ENCODE measurements at places on chromosomes 5 and 9. TPM values are rescaled to one million over a fixed set of nuclear protein-coding genes. Genes with fewer than 3 reads are reported as not detected.

DNA sequence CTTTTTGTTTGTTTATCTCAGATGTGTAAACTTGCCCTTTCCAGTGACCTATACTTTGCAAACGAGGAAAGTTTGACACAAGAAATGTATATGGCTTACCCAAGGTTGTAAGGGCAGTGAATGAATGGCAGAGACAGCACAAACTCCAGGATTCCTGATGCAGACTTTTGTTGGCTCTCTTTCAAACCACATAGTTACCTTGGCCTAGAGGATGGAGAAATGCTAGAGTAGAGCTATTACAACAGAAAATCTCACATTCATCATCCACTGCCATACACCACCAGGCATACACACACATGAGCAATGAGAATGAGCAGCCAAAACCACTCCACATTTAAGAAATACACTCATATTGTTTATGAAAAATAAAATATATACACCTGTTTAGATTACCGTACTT is 387.0 kb downstream of the TLR4 start:
- DNase-seq: no peak

- DNase-seq: no peak
Measured at GRCh38 chr9:116422119-116422979, 264.8 kb upstream of the TRIM32 start.

- DNase-seq: peak; percentile 18
Measured at GRCh38 chr5:10355071-10355889, 1.8 kb downstream of the MARCHF6 start.

GRCh38 chr5:179115845-179116524 is 55.8 kb downstream of the ZNF354C start:
- no peak for DNase-seq

GRCh38 chr5:87401626-87402025 is 11.1 kb downstream of the CCNH start:
- no peak for DNase-seq

GRCh38 chr5:108430931-108431608 is 49.2 kb upstream of the FBXL17 start:
- DNase-seq: no peak

DNA sequence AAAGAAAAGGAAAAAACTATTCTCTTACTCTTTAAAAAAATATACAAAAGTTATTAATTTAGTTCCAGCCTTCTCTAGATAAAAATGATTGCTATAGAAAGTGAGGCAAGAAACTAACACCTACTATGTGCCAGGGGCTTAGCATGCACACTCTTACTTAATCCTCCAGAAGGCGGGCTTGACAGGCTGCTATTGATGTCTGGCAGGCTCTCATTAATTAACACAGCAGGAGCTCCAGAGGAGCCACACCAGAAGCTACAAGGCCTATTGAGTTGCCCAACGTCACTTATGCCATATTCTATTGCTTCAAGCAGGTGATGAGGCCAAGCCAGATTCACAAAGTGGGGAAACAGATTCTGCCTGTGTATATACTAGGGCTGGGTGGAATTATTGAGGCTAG is 54.6 kb upstream of the CLINT1 start:
- no peak for DNase-seq

DNA sequence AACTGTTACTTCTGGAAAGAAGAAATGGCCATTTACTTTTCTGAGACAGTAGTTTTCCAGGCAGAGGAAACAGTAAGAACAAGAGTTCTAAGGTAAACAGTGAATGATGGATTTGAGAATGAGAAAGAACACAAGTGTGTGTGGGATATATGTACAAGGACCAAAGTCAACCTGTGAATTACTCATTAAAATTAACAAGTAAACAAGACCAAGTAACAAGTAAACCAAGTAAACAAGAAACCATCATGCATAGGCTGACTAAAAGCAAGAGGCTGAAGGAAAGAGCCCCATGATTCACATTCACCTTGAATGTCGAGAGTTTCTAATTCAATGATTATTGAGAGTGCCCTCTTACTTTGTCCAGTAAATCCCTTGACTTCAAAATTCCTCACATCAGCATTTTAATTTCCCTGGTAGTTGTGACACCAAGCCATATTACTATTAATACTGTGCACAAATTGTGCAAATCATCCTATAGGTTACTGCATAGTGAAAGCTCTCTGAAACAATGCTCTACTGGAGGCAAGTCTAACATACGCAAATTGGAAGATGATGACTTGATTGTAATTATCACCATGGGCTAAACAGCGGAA is 9.8 kb upstream of the MARCOL start:
- DNase-seq: no peak

DNA sequence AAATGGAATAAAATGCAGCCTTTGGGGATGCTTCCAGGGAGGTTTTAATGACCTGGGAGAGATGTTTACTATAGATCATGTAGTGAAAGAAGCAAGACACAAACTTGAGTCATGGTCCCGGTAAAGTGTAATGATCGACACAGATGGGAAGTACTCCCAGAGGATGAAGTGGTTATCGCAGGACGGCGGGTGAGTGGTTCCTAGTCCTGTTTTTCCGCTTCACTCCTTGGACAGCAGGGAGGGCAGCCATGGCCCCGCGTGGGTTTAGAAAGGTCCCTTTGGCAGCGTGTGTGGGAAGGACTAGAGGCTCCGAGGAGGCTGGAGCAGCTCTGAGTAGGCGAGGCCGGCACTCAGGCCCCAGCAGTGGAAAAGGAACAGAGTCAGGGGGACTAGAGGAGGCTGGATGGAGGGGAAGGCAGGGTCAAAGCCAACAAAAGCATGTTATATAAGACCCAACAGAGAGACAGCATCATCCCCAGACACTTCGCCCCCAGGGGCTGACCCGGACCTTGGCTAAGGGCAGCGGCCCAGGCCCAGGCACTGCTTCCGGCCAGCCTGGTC is 49.2 kb upstream of the STXBP1 start:
- peak; percentile 87 for DNase-seq

DNA sequence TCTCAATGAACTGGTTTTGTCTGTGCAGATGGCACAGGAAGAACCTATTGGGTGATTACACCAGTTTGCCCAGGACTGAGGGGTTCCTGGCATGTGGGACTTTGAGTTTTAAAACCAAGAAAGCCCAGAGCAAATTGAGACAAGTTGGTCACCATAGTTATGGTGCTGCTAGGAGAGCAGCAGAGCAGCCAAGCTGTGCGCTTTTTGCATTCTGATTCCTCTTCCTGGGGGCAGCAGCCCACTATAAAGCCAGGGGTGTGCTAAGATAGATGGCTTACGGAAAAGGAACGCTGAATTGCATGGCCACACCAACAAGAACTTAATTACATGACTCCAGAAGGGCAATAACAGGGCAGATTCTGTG is 49.7 kb downstream of the TIMD4 start:
- no peak for DNase-seq

GRCh38 chr5:14267991-14268708 is 125.0 kb downstream of the TRIO start:
- peak; percentile 99 for DNase-seq

GRCh38 chr5:147509710-147510651 is at the start of gene DPYSL3:
Gene DPYSL3, minus strand, starts transcription at chr5:147510068. Its CDS starts 210 bp downstream, at chr5:147509858.
- DNase-seq: peak; percentile 66

GRCh38 chr5:139880416-139881142 is 85.0 kb downstream of the PSD2 start:
- DNase-seq: no peak

- DNase-seq: no peak
Measured at GRCh38 chr9:3299872-3300271, 225.9 kb downstream of the RFX3 start.

DNA sequence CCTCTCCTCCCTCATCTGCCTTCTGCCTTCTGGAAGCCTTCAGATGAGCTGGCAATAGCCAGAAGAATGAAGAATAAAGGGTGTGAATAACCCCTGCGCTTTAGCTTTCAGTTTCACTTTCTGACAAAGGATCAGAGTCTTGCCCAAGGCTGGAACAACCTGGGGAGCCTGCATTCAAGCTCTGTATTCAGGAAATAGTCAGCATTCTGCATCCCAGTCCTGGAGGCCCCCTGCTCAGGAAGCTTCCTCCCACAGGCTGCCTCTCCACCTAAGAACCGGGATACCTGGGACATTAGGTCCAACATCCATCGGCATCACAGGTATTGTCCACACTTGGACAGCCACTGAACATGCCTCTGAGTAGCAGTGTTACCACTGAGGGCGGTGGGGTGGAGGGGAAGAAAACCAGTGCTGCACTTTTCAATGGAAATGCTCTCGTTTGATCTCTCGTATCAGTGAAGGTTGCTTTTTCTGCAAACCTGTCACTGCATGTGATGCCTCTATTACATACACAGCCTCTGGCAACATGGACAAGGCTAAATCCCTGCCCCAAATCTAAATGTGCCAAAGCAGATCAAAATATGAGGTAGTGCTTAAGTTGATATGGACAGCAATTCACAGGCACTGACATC is 39.8 kb upstream of the ACO1 start:
- peak; percentile 19 for DNase-seq

DNA sequence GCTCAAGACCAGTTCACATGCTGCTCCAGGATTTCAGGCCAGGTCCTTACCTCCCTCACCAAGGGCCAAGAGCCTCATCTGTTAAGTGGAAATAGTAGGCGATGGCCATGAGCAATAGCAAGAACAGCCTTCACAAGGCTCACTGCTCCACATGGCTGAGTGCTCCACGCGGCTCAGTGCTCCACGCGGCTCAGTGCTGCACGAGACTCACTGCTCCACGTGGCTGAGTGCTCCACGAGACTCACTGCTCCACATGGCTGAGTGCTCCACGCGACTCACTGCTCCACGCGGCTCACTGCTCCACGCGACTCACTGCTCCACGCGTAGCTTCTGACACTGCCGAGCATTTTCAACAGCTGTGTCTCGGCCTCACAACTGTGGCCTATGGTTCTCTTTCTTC is 36.4 kb upstream of the ADAMTS2 start:
- no peak for DNase-seq

DNA sequence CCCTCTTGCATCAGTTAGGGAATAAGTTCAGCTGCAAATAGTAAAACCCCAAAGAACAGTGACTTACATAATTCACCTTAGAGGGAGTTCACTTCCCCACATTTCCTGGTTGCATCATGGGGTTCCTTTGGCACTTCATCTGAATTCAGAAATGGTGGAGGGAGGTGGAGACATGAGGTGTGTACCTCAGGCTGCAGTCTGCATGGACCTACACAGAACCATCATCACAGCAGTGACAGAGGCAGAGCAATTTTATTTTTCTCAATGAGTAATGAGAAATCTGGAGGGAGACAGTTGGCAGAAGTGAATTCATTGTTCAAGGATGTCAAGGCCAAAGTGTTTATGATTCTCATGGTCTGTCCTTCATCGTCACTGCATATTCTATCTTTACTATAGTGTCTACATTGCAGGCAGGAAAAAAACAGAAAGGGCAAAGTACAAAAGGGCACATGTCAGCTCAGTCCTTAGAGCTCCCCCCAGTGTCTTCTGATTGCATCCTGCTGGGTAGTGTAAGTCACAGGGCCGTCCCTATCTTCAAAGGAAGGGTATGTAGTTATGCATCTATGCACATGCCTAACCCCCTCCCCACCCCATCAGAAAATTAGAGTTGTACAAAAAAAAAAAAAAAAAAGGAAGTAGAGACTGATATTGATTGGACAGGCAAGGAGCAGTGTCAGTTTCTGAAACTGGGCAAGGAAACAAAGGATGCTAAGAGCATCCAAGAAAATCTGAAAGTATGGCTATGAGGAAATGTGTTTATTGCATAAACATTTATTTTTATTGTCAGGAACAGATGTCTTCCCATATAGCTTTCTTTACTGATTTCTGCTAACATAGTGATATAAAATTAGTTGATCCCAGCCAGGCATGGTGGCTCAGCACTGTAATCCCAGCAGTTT is 132.7 kb upstream of the APC start:
- DNase-seq: no peak

- no peak for DNase-seq
Measured at GRCh38 chr9:116394894-116395698, 241.5 kb downstream of the PAPPA start.

- no peak for DNase-seq
Measured at GRCh38 chr5:173736923-173737412, 120.5 kb upstream of the BOD1 start.

DNA sequence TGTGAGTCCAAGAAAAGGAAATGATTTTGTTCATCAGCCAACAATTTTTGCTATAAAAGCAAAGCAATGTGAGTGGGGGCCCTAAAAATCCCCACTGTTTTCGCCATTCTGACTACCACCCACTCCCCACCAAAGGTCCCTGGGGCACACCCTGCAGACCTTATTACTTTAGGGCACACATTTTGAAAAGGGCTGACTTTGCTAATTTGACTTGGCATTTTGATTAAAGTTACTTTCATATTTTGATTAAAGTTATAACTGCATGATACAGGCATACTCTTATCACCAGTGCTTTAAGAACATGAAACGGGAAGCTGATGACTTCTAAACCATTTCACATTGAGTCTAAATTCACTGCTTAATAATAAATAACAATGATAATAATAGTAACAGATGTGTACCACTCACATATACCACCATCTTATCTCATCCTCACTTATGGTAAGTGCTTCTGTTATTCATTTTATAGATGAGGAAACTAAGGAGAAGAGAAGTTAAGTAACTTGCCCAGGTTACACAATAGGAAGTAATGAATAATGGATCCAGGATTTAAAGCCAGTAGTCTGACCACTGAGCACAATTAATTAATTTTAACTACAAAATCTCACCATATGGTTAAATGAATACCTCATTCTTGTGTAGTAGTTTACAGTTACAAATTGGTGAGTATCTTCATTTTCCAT is 25.4 kb upstream of the NR3C1 start:
- no peak for DNase-seq

DNA sequence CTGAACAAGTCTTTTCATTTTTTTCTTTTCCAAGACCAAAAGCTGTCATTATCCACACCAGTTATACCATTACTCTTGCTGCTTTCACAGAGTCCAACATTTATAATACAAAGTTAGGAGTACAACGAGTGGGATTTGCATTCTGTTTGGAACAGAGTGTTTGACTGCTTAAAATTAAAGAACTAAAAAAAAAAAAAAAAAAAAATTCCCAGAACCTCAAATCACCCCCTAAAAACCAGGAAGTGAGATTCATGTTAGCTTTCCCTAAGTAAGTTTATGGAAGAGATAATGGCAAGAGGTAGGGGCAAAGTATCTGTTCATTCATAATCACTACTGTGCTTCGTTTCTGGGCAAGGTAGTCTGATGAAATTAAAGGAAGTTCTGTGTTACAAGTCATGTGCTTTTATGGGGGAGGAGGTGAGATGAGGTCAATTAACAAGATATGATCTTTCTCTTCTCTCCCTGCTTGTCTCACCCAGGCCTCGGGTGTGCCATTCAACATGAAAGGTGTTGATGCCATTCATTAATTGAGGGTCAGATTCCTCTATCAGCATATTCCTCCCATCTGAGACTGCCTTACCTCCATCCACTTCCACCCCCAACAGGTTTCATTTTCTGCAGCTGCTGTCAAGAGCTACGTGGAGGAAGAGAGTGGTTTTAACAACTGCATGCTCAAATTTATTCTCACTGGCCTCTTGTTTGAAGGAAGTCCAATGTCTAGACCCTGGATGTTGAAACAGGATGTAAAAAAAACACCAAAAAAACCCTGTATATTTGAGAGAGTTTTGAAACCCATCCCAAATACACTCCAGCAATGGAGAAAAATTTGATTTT is 58.1 kb downstream of the MARCHF3 start:
- DNase-seq: no peak

The RASGRF2 gene
- total RNA-seq: not detected

The PHYHD1 gene
- total RNA-seq: not detected

The COL15A1 gene
- total RNA-seq: 0.09 TPM

The PCDHA4 gene
- total RNA-seq: 1.9 TPM

The NFIB gene
- 4.7 TPM for total RNA-seq

The CENPH gene
- 87.3 TPM for total RNA-seq

Measured in A172 (cell line).